ENCODE measurements at places on chromosomes 11 and 22.

- DNase-seq: no peak
Observed at GRCh38 chr22:44994399-44995104, 15.3 kb downstream of the PHF21B start.

- peak; percentile 45 for DNase-seq
Observed at GRCh38 chr22:43151251-43152002, at the start of gene TSPO. TSPO (plus strand) TSS chr22:43151559; CDS start chr22:43159239, 7,680 bp downstream.

GRCh38 chr11:78654866-78655265 is 80.2 kb upstream of the NARS2 start:
- no peak for DNase-seq

DNA sequence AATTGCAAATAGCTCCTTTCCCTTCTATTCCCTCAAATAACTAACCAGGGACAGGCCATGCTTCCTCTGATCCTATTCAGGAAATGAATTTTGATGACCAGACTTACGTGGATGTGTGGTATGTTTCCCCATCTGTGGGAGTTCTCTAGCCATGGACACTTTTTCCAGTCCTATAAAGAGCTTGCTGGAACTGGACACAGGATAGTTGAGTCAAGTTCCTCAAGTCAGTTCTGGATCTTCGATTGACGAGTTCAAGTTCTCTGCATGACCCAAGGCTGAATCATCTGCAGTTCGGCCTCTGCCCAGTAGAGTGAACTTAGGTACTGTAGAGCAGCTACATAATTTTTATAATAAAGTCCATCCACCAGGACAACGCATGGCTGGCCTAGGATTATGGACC is 52.7 kb upstream of the CCND1 start:
- no peak for DNase-seq

- DNase-seq: no peak
Observed at GRCh38 chr22:47092896-47093311, 330.5 kb downstream of the TBC1D22A start.

GRCh38 chr22:45911601-45912271 is 65.2 kb downstream of the WNT7B start:
- peak; percentile 11 for DNase-seq

- no peak for DNase-seq
Observed at GRCh38 chr11:119012629-119013170, 5.4 kb downstream of the RPS25 start.

Measured in CMK (cell line).